ENCODE measurements at places on chromosomes 2 and 18. TPM values are rescaled to one million over a fixed set of nuclear protein-coding genes. Genes with fewer than 3 reads are reported as not detected.

GRCh38 chr2:135023886-135024485, 23.3 kb downstream of the MAP3K19 start:
- no peak for DNase-seq

- no peak for DNase-seq
These were observed 39.1 kb upstream of the DLX1 start for GRCh38 chr2:172046080-172046678.

- DNase-seq, result no peak
These were observed 158.7 kb upstream of the SKOR2 start for GRCh38 chr18:47410139-47410538.

Gene MARS2
- 5.5 TPM for polyA plus RNA-seq

Gene IL37
- 0.65 TPM for polyA plus RNA-seq

Gene CEBPZOS
- polyA plus RNA-seq, result 50.3 TPM
